ENCODE measurements at places on chromosomes 16 and 17. TPM values are rescaled to one million over a fixed set of nuclear protein-coding genes. Genes with fewer than 3 reads are reported as not detected.

PIMREG gene
- total RNA-seq: 7.4 TPM

XYLT1 gene
- total RNA-seq: 18.7 TPM

MEIOB gene
- 1.3 TPM for total RNA-seq

P3H4 gene
- 84.8 TPM for total RNA-seq

HOXB6 gene
- total RNA-seq: not detected

LPO gene
- not detected for total RNA-seq

CSF3 gene
- total RNA-seq: not detected

SULT1A1 gene
- 2.2 TPM for total RNA-seq

TP53TG3C gene
- total RNA-seq: not detected

CD300LF gene
- total RNA-seq: not detected

ZNF598 gene
- total RNA-seq: 43.4 TPM

GRCh38 chr17:9279893-9280292 is 258.6 kb downstream of the NTN1 start:
- DNase-seq: no peak
- no peak overlapping the region for H3K27ac ChIP-seq
- no peak overlapping the region for H3K4me3 ChIP-seq
- peaks cover 2% of the 10 kb centered on the region for H3K4me1 ChIP-seq
- no peaks in the 10 kb centered on the region for H3K27me3 ChIP-seq

DNA sequence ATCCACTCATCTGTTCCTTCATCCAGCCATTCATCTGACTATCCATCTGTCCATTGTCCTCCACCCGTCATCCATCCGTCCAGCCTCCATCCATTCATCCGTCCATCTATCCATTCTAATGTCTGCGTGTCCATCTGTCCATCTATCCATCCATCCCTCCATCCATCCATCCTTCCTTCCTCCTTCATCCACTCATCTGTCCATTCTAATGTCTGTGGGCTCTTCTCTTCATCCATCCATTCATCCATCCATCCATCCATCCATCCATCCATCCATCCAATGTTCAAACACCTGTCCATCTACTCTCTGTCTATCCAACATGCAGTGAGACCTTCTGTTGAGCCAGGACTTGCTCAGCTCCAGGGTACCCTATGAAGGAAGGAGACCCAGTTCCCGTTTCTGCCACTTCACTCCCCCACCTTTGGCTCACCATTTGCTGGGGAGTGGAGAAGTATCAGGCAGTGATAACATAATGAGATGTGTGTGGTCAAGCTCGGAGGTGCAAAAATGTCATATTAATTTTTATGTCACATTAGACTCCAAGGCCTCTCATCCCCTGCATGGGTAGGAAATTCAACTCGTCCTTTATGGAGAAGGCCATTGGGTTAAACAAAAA is 36.5 kb upstream of the ADGRG1 start:
- peak; percentile 21 for DNase-seq
- no peaks in the 10 kb centered on the region for H3K27me3 ChIP-seq
- no peak overlapping the region for H3K4me3 ChIP-seq

DNA sequence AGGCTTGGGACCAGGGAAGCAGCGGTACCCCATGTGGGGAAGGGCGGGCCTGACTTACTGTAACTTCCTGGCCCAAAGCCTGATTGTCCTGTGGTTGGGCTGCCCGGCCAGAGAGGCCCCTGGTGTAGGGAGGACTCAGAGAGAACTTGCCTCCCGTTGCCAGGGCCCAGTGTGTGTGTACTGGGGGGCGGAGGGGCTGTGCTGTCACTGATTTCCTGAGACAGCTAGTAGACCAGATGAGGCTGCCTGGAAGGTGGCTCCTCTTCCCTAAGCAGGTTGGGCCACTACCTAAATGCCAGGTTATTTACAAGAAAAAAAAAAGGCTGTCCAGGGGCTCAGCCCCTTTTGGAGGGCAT is 16.7 kb downstream of the SOCS3 start:
- H3K36me3 ChIP-seq: no peaks in the 10 kb centered on the region
- no peaks in the 10 kb centered on the region for H3K27me3 ChIP-seq
- H3K4me3 ChIP-seq: peak overlapping the region; percentile 22
- DNase-seq: no peak
- peak overlapping the region; percentile 95 for H3K27ac ChIP-seq
- peaks cover 21% of the 10 kb centered on the region for H3K4me1 ChIP-seq

GRCh38 chr17:5584383-5585286 is at the start of gene NLRP1:
Gene NLRP1, minus strand, starts transcription at chr17:5584509. Its CDS starts 552 bp downstream, at chr17:5583957.
- no peak for DNase-seq
- peak within 1 kb of the TSS; percentile 52 for H3K4me3 ChIP-seq

DNA sequence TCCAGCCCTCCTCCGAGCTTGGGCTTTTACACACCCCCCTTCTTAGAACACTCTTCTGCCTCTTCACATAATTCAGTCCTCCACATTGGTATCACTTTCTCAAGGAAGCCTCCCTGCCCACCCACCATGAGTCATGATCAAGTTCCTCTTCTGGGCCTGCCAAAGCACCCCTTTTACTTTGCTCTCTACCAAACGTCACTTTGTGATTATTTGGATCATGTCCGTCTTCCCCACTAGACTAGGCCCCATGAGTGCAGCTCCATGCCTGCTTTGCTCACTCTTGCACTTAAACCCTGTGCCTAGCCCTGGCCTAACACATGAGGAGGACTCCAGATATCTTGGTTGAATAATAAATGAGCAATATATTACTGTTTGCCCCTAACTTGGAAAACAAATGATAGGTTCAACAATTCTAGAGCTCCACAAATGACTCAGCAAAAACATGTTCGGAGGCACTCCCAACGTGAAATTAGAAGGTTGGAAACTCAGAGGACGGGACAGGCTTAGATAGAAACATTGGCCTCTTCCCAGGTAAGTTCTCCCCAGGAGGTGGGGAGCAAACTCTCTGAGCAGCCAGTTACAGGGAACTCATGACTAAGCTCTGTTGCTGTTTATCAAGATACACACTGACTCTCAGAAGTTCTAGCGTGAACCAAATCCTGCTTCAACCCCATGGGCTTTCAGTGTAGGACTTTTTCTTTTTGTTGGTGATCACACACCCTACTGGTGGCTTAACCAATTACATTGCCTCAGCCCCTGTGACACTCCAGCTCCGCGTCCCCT is 28.3 kb downstream of the G6PC1 start:
- H3K4me1 ChIP-seq: peaks cover 18% of the 10 kb centered on the region
- no peaks in the 10 kb centered on the region for H3K36me3 ChIP-seq
- no peak for DNase-seq
- H3K27me3 ChIP-seq: peaks cover 4% of the 10 kb centered on the region

DNA sequence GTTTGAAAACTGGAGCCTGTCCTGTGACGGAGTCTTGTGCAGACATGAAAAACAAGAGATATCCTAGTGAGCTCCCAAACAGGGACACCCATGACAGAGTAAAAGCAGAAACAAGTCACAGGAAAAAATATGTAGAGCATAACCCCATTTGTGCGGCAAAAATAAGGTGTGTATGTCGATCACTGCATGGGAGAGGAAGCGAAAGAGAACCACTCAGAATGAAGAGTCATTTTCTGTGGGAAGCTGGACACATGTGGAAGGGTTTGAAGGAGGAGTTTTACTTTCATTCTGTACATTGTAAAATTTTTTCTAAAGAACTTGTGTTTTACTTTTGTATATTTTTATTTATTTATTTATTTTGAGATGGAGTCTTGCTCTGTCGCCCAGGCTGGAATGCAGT is 72.1 kb downstream of the JPH3 start:
- H3K36me3 ChIP-seq: peaks cover 2% of the 10 kb centered on the region
- DNase-seq: no peak
- no peak overlapping the region for H3K4me3 ChIP-seq
- H3K27me3 ChIP-seq: peaks cover 19% of the 10 kb centered on the region

- no peak overlapping the region for H3K27ac ChIP-seq
- no peak for DNase-seq
- H3K4me1 ChIP-seq: peaks cover 6% of the 10 kb centered on the region
- H3K36me3 ChIP-seq: no peaks in the 10 kb centered on the region
These were observed 1.0 kb upstream of the ABCC12 start for GRCh38 chr16:48156790-48157209.

DNA sequence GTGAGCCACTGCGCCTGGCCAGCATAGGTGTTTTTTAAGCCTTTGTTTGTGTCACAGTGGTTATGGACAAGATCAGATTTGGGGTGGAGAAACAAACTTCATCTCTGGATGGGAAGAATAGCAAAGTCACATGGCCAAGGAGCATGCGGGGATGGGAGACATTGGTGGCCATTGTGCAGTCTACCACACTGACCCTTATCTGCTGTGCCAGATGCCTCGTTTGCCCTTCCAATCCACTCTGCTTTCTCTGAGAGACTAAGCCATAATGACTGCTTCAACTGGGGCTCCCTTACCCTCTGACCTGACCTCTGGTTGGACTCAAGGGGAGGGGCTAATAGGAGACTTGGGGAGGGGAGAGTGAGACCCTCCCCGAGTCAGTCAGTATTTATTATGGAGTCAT is 166.8 kb downstream of the PRKCB start:
- H3K27me3 ChIP-seq: peaks cover 5% of the 10 kb centered on the region
- no peak for DNase-seq
- H3K27ac ChIP-seq: no peak overlapping the region
- H3K36me3 ChIP-seq: no peaks in the 10 kb centered on the region

- peaks cover 16% of the 10 kb centered on the region for H3K36me3 ChIP-seq
- DNase-seq: no peak
- H3K4me1 ChIP-seq: peaks cover 6% of the 10 kb centered on the region
- no peak overlapping the region for H3K27ac ChIP-seq
These were observed 278.5 kb downstream of the CEP112 start for GRCh38 chr17:65913326-65913850.

- H3K4me3 ChIP-seq: no peak overlapping the region
- H3K27me3 ChIP-seq: no peaks in the 10 kb centered on the region
- H3K4me1 ChIP-seq: no peaks in the 10 kb centered on the region
- H3K27ac ChIP-seq: no peak overlapping the region
- no peaks in the 10 kb centered on the region for H3K36me3 ChIP-seq
These were observed 8.7 kb upstream of the PRPF8 start for GRCh38 chr17:1693339-1693738.

DNA sequence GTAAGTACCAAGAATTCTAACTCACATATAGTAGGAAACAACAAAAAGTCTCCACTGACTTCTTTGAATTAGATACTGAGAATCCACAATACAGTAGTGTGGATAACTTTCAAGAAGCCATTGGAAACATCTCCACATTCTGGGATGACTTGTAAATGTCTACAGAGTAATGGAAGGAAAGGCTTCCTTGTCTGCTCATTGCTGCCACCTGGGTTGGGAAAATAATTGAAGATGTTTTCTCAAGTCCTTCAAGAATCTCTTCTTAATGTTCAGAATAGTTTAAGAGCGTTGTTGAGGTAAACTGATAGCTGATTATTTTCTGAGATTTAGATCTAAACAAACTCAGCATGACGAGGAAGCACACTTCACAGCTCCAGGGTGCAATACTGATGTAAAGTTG is 14.0 kb downstream of the CPSF4L start:
- no peak overlapping the region for H3K27ac ChIP-seq
- H3K4me3 ChIP-seq: no peak overlapping the region
- no peak for DNase-seq
- peaks cover 9% of the 10 kb centered on the region for H3K36me3 ChIP-seq
- no peaks in the 10 kb centered on the region for H3K4me1 ChIP-seq

- H3K4me1 ChIP-seq: no peaks in the 10 kb centered on the region
- H3K27me3 ChIP-seq: no peaks in the 10 kb centered on the region
- DNase-seq: no peak
- H3K27ac ChIP-seq: no peak overlapping the region
These were observed 69.8 kb downstream of the DYNLRB2 start for GRCh38 chr16:80610481-80611156.

DNA sequence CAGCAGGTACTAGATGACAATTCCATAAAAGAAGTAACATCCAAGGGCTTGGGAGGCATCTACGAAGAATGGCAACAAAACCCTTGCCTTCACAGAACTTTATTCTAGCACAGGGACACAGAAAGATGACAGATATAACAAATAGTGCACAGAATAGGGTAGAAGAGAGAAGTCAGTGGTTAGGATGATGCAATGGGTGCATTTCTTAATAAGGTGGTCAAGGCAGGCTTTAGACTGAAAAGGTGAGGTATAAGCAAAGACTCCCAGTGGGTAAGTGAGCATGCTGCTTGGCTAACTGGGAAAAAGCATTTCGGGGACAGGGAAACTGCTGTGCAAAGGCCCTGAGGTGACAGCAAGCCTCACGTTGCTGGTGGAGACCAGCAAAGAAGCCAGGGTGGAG is 175.9 kb downstream of the XYLT1 start:
- no peaks in the 10 kb centered on the region for H3K27me3 ChIP-seq
- DNase-seq: no peak
- H3K27ac ChIP-seq: no peak overlapping the region
- H3K36me3 ChIP-seq: no peaks in the 10 kb centered on the region

- H3K27me3 ChIP-seq: no peaks in the 10 kb centered on the region
- DNase-seq: no peak
These were observed 4.6 kb downstream of the CMTM3 start for GRCh38 chr16:66609139-66609510.

- no peaks in the 10 kb centered on the region for H3K27me3 ChIP-seq
- no peaks in the 10 kb centered on the region for H3K4me1 ChIP-seq
- DNase-seq: no peak
- no peak overlapping the region for H3K4me3 ChIP-seq
- peaks cover 9% of the 10 kb centered on the region for H3K36me3 ChIP-seq
These were observed 255.3 kb upstream of the PMFBP1 start for GRCh38 chr16:72427051-72427782.

- no peaks in the 10 kb centered on the region for H3K27me3 ChIP-seq
- DNase-seq: peak; percentile 50
- no peaks in the 10 kb centered on the region for H3K36me3 ChIP-seq
- no peak overlapping the region for H3K4me3 ChIP-seq
These were observed 48.8 kb downstream of the RMI2 start for GRCh38 chr16:11393861-11394592.

GRCh38 chr16:83447560-83447959 is 360.2 kb upstream of the HSBP1 start:
- no peak for DNase-seq
- H3K27ac ChIP-seq: no peak overlapping the region
- no peaks in the 10 kb centered on the region for H3K36me3 ChIP-seq
- no peaks in the 10 kb centered on the region for H3K4me1 ChIP-seq
- no peaks in the 10 kb centered on the region for H3K27me3 ChIP-seq
- H3K4me3 ChIP-seq: no peak overlapping the region

DNA sequence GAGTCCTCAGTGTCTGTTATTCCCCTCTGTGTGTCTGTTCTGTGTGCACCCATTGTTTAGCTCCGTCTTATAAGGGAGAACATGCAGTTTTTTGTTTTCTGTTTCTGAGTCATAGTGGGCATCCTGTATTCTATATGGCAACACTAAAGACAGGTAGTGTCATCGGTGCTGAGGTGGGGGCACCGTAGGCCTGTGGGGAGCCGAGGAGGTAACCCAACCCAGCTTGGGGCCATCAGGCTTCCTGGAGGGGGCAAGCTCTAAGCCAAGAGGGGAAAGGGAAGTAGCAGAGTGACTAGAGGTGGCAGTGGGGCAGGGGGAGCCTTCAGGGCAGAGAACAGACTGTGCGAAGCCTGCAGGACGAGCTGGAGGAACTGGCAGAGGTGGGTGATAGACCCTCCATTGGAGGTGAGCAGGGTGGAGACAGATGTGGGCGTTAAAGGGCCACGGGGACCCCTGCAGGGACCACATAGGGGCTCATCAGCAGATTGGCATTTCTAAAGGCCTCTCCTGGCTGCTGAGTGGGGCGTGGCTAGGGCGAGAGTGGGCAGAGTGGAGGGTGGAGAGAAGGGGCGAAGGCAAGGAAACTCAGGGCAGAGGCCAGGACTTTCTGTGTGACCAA is 36.5 kb downstream of the CPNE2 start:
- no peaks in the 10 kb centered on the region for H3K27me3 ChIP-seq
- H3K27ac ChIP-seq: no peak overlapping the region
- no peak for DNase-seq
